CD8-positive, alpha-beta memory T cell (primary cell): ENCODE measurements at places on chromosomes 1 and 21. TPM values are rescaled to one million over a fixed set of nuclear protein-coding genes. Genes with fewer than 3 reads are reported as not detected.

DNA sequence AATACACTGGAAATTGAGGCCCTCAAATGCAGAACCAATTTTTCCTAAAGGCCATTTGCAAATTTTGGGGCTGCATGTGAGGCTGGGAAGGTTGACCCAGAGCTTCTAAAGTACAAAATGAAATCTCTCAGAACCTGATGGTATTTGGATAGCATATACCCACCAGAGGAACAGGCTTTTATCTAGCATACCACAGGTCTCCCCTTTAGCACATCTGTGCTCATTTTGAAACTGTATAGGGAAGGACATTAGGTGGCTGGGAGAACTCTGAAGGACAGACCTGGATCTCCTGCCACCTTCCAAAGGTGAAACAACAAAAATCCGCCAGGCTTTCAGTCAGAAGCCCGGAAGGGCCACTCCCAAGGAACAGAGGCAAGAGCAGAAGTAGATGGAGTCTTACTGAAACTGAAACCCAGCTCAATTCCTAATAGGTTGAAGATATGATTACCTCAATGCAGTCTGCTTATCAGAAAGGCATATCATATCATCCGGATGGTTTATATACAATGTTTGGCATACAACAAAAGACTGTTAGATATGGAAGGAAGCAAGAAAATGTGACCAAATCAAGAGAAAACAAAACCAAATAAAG, 11.6 kb downstream of the CD55 start:
- H3K27ac ChIP-seq = no peak overlapping the region
- H3K4me1 ChIP-seq = peaks cover 34% of the 10 kb centered on the region
- DNase-seq = no peak
- no peak overlapping the region for H3K4me3 ChIP-seq

DNA sequence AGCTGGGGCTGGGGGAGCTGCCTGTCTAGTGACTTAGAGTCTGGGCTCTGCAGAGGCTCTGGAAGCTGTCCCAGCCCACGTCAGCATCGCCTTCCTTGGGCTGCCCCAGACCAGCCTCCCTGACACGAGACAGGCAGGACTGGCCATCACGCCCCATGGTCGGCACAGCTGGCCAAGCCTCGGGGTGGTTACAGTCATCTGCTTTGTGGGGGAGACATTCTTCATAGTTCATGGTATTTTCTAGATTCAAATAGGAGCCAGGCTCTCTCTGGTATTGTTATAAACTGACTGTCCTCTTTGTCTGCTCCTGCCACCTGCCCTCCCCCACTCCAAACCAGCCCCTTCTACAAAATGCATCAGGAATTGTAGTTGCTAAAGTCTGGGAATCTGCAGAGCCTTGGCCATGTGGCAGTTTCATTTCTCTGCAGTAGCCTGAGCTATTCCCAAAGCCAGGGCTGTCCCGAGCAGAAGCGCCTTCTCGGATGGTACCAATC, 29.4 kb downstream of the OLFML2B start:
- H3K36me3 ChIP-seq = no peaks in the 10 kb centered on the region
- H3K27ac ChIP-seq = no peak overlapping the region
- no peaks in the 10 kb centered on the region for H3K4me1 ChIP-seq
- DNase-seq = no peak

The GPATCH2 gene
- 9.9 TPM for total RNA-seq

- no peaks in the 10 kb centered on the region for H3K4me1 ChIP-seq
- H3K27ac ChIP-seq = no peak overlapping the region
- no peaks in the 10 kb centered on the region for H3K36me3 ChIP-seq
- no peak for DNase-seq
- no peak overlapping the region for H3K4me3 ChIP-seq
These were observed 480.4 kb upstream of the ZRANB2 start for GRCh38 chr1:71561206-71561605.

The TOR1AIP2 gene
- 71.6 TPM for total RNA-seq

DNA sequence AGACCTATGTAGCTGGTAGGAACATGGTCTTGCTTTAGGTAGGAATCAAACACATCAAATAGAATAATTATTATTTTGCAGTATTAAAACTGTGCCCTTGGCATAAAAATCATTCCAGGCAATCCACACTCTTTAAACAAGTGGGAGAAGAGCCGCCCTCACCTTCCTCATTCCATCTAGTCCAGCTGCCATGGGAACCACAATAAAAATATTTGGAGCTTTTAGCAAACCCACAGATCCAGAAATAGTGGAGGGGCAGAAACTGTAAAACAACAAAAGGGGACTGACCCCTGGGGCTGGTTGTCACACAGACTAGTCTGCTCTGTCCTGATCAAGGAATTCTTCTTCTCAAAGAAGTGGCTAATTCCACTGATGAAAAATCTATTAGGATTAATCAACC, 61.6 kb downstream of the PTPRC start:
- H3K27ac ChIP-seq = no peak overlapping the region
- H3K4me1 ChIP-seq = peaks cover 76% of the 10 kb centered on the region
- H3K36me3 ChIP-seq = peaks cover 70% of the 10 kb centered on the region
- no peaks in the 10 kb centered on the region for H3K27me3 ChIP-seq
- no peak overlapping the region for H3K4me3 ChIP-seq
- DNase-seq = no peak

GRCh38 chr1:221907166-221907932, 165.5 kb upstream of the DUSP10 start:
- no peak for DNase-seq
- H3K27ac ChIP-seq = no peak overlapping the region
- no peaks in the 10 kb centered on the region for H3K36me3 ChIP-seq
- no peaks in the 10 kb centered on the region for H3K27me3 ChIP-seq

The F11R gene
- total RNA-seq = 14.1 TPM

The CNR2 gene
- 0.18 TPM for total RNA-seq

DNA sequence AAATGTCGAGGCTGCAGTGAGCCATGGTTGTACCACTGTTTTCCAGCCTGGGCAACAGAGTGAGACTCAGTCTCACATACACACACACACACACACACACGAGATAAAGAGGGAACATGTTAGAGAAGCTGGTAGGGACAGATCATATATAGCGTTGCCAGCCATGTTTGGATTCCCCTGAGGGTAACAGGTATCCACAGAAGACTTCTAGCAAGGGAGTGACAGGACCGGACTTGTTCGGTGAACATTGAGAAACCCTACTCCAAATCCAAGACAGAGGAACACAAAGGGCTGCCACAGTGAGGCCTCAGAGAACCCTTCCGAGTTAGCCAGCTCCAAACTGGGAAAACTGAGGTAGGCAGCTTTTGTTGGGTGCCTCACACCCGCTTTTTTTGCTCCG, 3.7 kb upstream of the SARS1 start:
- H3K27me3 ChIP-seq = no peaks in the 10 kb centered on the region
- H3K4me1 ChIP-seq = peaks cover 11% of the 10 kb centered on the region
- no peak overlapping the region for H3K4me3 ChIP-seq
- no peaks in the 10 kb centered on the region for H3K36me3 ChIP-seq

GRCh38 chr1:24961961-24962861, 32.1 kb upstream of the RUNX3 start:
- peak overlapping the region; percentile 43 for H3K4me3 ChIP-seq
- H3K36me3 ChIP-seq = no peaks in the 10 kb centered on the region
- no peaks in the 10 kb centered on the region for H3K27me3 ChIP-seq
- H3K4me1 ChIP-seq = peaks cover 59% of the 10 kb centered on the region
- no peak overlapping the region for H3K27ac ChIP-seq

GRCh38 chr1:205748403-205749233, 1.4 kb downstream of the NUCKS1 start:
- peak overlapping the region; percentile 88 for H3K4me3 ChIP-seq
- no peaks in the 10 kb centered on the region for H3K36me3 ChIP-seq
- peaks cover 24% of the 10 kb centered on the region for H3K4me1 ChIP-seq
- no peak for DNase-seq
- H3K27me3 ChIP-seq = no peaks in the 10 kb centered on the region

GRCh38 chr1:112110031-112110430, 120.6 kb upstream of the KCND3 start:
- no peaks in the 10 kb centered on the region for H3K27me3 ChIP-seq
- H3K4me3 ChIP-seq = no peak overlapping the region
- no peak overlapping the region for H3K27ac ChIP-seq
- no peaks in the 10 kb centered on the region for H3K4me1 ChIP-seq
- DNase-seq = no peak

- H3K4me3 ChIP-seq = no peak overlapping the region
- no peak for DNase-seq
- H3K4me1 ChIP-seq = peaks cover 55% of the 10 kb centered on the region
- H3K27ac ChIP-seq = no peak overlapping the region
- H3K36me3 ChIP-seq = no peaks in the 10 kb centered on the region
- H3K27me3 ChIP-seq = no peaks in the 10 kb centered on the region
These were observed 9.5 kb downstream of the IL6R start for GRCh38 chr1:154414606-154415005.

The IL12RB2 gene
- 32.8 TPM for total RNA-seq

The KRTAP13-3 gene
- total RNA-seq = not detected

GRCh38 chr1:6287431-6287886, 26.6 kb upstream of the GPR153 start:
- no peaks in the 10 kb centered on the region for H3K36me3 ChIP-seq
- no peak overlapping the region for H3K27ac ChIP-seq
- DNase-seq = no peak
- H3K4me1 ChIP-seq = no peaks in the 10 kb centered on the region
- no peak overlapping the region for H3K4me3 ChIP-seq
- no peaks in the 10 kb centered on the region for H3K27me3 ChIP-seq

DNA sequence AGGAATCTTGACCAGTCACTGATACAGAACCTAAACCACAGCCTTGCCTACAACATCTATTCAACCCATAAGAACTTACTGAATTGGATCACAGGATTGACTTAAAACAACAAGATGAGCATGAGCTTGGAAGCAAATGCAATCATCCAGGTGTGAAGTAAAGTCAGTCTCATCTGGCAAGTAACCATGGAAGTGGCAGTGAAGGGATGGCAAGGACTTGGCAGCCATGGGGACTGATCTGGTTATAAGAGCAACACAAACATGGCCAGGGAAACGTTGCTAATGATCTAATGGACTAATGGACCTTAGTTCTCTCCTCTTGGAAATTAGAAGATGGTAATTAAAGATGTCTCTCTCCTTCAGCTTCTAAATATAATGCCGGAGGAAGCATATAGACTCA, 133.1 kb downstream of the VAV3 start:
- H3K4me3 ChIP-seq = no peak overlapping the region
- no peak for DNase-seq
- peaks cover 29% of the 10 kb centered on the region for H3K4me1 ChIP-seq
- H3K27ac ChIP-seq = no peak overlapping the region

GRCh38 chr1:22411589-22411988, 40.1 kb upstream of the ZBTB40 start:
- no peak overlapping the region for H3K4me3 ChIP-seq
- H3K27me3 ChIP-seq = peaks cover 5% of the 10 kb centered on the region
- H3K36me3 ChIP-seq = no peaks in the 10 kb centered on the region
- no peak for DNase-seq
- no peaks in the 10 kb centered on the region for H3K4me1 ChIP-seq

- no peak overlapping the region for H3K4me3 ChIP-seq
- H3K4me1 ChIP-seq = peaks cover 83% of the 10 kb centered on the region
- H3K27ac ChIP-seq = no peak overlapping the region
- peaks cover 4% of the 10 kb centered on the region for H3K36me3 ChIP-seq
These were observed 56.0 kb downstream of the CD247 start for GRCh38 chr1:167462341-167462740.

The BGLAP gene
- 1.5 TPM for total RNA-seq

- no peak overlapping the region for H3K27ac ChIP-seq
- H3K4me3 ChIP-seq = no peak overlapping the region
- no peak for DNase-seq
- peaks cover 39% of the 10 kb centered on the region for H3K36me3 ChIP-seq
- H3K27me3 ChIP-seq = no peaks in the 10 kb centered on the region
These were observed 20.8 kb upstream of the ENSA start for GRCh38 chr1:150650193-150650592.

The F13B gene
- not detected for total RNA-seq

- no peaks in the 10 kb centered on the region for H3K36me3 ChIP-seq
- no peak overlapping the region for H3K4me3 ChIP-seq
These were observed 261.2 kb upstream of the AJAP1 start for GRCh38 chr1:4393191-4393590.

The SLAMF9 gene
- not detected for total RNA-seq

DNA sequence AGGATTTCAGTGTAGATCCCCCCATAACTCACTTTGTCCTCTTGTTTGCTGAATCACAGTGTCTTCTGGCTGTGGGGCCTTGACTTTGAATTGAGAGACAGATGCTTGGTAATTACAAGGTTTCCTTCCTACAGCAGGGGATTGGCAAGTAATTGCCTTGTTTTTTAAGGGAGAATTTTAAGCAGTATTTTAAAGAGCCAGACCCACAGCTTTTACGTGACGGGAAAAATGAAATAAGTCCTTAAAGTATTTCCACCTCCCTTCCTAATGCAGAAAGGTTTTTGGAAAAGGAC, 41.0 kb downstream of the PGBD5 start:
- H3K4me3 ChIP-seq = no peak overlapping the region
- H3K4me1 ChIP-seq = no peaks in the 10 kb centered on the region
- DNase-seq = no peak
- no peaks in the 10 kb centered on the region for H3K36me3 ChIP-seq
- no peaks in the 10 kb centered on the region for H3K27me3 ChIP-seq

- no peak overlapping the region for H3K4me3 ChIP-seq
- H3K27me3 ChIP-seq = peaks cover 90% of the 10 kb centered on the region
- H3K27ac ChIP-seq = no peak overlapping the region
- DNase-seq = no peak
These were observed 3.1 kb upstream of the BARHL2 start for GRCh38 chr1:90720145-90720636.

The IFNLR1 gene
- 5.4 TPM for total RNA-seq

GRCh38 chr1:151540982-151541377, 871 bp downstream of the TUFT1 start:
- H3K4me3 ChIP-seq = peak overlapping the region; percentile 82
- no peaks in the 10 kb centered on the region for H3K27me3 ChIP-seq

The DNAH14 gene
- 0.26 TPM for total RNA-seq
